Right kidney (tissue), 9 donors: ENCODE measurements at places on chromosomes 12 and 14.

- DNase-seq, result no peak
Measured at GRCh38 chr14:29197557-29197956, 431.0 kb downstream of the FOXG1 start.

DNA sequence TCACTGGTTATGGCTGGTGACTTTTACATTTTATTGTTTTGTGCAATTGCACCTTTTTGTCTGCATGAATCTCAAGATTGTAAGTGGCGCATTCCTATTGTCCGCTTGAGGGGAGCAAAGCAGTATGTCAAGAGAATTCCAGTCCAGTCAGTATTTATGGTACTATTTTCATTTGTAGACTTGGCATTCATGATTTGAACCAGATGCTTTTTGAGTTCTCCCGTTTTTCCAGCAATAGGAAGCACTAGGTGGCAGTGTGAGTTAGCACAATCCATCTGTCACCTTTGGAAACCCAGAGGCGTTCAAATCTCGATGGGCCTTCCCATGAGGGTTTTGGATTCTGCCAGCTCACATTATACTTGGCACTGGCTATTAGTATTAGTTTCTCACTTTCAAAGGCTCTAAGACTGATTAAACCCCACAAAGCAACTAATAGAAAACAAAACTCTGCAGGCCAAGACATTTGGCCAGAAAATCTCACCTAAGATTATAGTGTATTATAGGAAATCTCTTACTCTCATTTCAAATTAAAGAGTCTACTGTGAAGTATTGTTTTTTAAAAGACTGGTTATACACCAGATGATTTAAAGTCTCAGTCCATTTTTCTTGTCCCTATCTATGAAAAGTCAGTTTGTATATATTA, 2.2 kb downstream of the DACT1 start:
- peak; percentile 58 for DNase-seq

GRCh38 chr12:124517260-124518050, 50.0 kb downstream of the NCOR2 start:
- peak; percentile 73 for DNase-seq

DNA sequence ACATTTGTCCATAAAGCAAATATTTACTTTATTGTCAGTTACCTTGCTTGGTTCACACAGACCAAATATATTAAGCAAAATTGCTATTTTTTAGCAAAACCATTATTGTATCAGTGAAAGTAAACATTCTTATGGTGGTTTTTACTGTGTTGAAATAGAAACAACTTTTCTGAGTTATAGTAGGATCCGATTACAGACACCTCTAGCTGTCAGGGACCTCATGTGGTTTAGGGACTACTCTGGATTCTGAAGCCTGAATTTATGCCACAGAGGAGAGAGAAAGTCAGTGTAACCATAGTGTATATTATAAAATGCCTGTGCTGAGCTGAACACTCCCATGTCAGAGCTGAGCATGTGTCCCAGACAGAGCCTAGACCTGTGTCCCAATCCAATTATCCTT, 287.5 kb downstream of the FLRT2 start:
- DNase-seq, result no peak

DNA sequence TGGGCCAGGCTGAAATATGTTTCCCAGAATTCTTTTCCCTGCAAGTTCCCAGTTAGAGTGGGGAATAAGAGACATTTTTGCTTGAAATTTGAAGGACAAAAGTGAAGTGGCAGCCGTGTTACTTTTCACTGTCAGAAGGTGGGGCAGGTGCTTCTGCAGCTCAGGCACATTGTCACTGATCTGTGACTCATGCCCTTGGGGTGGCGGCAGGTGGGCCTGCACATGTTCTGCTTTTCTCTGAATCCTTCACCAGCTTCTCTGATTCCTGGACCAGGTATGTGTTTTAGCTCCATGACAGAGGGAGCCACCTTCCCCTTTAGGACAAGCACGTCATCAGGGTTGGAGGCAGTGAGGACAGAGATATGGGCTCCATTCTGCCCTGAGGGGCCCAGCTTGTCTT, 11.7 kb upstream of the KCNA5 start:
- DNase-seq, result no peak

- peak; percentile 11 for DNase-seq
Measured at GRCh38 chr12:92034858-92035401, 110.7 kb downstream of the BTG1 start.

- DNase-seq, result no peak
Measured at GRCh38 chr14:49642163-49642562, 7.1 kb upstream of the DNAAF2 start.

GRCh38 chr14:95117937-95118721, 39.2 kb downstream of the DICER1 start:
- no peak for DNase-seq

DNA sequence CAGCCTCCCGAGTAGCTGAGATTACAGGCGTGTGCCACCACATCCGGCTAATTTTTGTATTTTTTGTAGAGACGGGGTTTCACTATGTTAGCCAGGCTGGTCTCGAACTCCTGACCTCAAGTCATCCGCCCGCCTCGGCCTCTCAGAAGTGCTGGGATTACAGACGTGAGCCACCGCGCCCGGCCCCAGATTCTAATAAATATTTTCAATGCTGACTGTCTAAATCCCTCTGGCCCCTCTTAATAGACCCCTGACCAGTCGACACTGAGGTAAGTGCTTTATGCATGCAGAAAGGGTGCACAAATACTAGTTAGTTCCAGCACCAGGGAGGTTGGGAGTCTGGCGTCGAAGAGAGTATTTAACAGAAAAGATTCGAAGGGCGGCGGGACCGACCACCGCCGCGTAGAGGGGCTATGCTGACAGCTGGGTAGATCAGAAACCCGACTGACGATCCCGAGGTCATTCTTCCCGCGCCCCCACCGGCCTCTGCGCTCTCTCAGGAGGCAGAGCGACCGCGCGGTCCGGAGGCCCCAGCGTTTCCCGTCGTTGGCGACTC, 1.1 kb upstream of the SPATS2 start:
- no peak for DNase-seq

GRCh38 chr14:55915456-55915855, 202.8 kb upstream of the PELI2 start:
- no peak for DNase-seq

GRCh38 chr14:78469947-78470346, 299.8 kb downstream of the NRXN3 start:
- DNase-seq, result no peak

DNA sequence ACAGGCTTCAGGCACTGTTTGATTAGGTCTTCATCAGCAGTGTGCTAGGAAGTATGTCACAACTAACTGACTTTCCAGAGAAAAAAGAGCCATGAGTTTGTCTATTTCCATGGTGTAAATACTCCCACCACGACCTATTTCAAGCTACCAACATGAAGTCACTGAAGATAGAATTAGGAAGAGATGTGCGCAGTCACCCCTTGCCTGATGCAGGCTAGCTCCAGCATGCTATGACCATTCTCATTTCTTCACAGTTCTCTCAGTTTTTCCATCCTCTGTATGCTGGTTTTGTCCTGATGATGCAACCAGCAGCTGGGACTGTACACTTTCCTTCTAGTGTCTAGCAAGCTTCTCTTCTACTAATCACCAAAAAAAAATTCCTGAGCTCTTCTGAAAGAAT, 191.6 kb upstream of the NUDT4 start:
- no peak for DNase-seq

GRCh38 chr14:100332797-100333196, 9.7 kb downstream of the SLC25A47 start:
- DNase-seq, result no peak

- DNase-seq, result no peak
Measured at GRCh38 chr12:52359621-52360061, 7.6 kb downstream of the KRT85 start.

GRCh38 chr14:94407906-94408305, 19.5 kb upstream of the SERPINA1 start:
- DNase-seq, result no peak
